ENCODE measurements at places on chromosomes 16 and 17. TPM values are rescaled to one million over a fixed set of nuclear protein-coding genes. Genes with fewer than 3 reads are reported as not detected.

- no peaks in the 10 kb centered on the region for H3K4me1 ChIP-seq
Observed at GRCh38 chr17:2551493-2551892, 39.8 kb upstream of the METTL16 start.

- no peaks in the 10 kb centered on the region for H3K4me1 ChIP-seq
- peaks cover 4% of the 10 kb centered on the region for H3K36me3 ChIP-seq
- no peak overlapping the region for H3K4me3 ChIP-seq
Observed at GRCh38 chr17:9330611-9331271, 244.9 kb downstream of the STX8 start.

The WNK4 gene
- total RNA-seq, result 0.47 TPM

The AANAT gene
- not detected for total RNA-seq

Data from activated CD4-positive, alpha-beta T cell treated with anti-CD3 and anti-CD28 coated beads, Interleukin-2, amount 10 ng/mL, durations not matched to agents 7 days and 5 days (primary cell).